ENCODE measurements at places on chromosomes 7 and 10.

DNA sequence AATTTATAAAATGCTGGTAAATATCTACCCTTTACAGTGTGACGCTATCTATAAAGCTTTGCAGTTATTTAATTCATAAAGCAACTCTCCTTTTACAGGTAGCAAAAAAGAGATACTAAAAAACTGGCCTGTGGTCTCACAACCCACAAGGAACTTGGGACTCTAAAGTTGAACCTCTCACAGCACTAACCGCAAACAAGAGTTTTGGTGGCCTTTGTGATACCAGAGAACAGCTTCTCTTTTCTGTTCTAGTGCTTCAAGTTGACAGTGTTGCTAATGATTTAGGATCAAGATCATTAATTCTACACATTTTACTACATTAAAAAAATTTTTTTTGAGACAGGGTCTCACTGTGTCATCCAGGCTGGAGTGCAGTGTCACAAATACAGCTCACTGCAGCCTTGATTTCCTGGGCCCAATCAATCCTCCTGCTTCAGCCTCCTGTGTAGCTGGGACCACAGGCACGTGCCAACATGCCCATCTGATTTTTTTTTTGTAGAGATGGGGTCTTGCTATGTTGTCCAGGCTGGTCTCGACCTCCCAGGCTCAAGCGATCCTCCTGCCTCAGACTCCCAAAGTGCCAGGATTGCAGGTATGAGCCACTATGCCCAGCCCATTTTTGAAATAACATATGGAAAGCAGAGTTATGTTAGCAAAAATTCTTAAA lies 56.0 kb upstream of the ST8SIA6 start:
- DNase-seq: no peak

- DNase-seq: no peak
Measured at GRCh38 chr7:140146574-140146973, 30.2 kb downstream of the KDM7A start.

DNA sequence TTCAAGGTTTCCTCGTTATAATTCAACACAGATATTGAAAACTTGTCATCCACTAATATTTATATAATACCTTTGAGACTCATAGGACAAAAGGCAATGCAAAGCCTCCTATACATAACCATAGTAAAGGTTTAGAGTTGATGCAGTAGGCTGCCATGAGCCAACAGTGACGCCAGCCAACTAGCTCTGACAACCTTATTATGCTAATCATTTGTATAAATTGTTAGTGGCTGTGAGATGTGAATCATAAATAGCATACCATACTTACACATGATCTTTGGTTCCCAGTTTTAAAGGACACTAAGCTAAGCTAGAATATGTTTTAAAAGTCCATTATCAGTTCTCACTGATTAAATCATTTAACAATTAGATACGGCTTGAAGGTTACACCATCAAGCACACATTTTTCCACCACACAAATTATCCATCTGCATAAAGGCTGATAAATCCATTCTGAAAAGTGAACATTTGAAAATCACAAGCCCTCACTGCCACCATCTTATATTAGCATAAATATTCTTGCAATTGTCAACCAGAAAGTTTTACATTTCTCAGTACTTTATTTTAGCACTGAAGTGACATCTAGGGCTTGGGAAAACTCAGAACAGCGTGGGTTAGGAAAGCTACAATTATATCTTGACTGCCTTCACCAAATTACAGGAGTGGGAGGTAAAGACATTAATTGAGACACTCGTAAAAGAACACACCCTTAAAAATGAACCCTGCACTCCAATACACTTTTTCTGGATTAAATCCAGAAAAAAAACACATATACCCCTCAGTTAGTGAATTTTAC lies 30.7 kb downstream of the COA1 start:
- DNase-seq: no peak

GRCh38 chr10:132320654-132321469 lies 11.1 kb upstream of the LRRC27 start:
- no peak for DNase-seq

DNA sequence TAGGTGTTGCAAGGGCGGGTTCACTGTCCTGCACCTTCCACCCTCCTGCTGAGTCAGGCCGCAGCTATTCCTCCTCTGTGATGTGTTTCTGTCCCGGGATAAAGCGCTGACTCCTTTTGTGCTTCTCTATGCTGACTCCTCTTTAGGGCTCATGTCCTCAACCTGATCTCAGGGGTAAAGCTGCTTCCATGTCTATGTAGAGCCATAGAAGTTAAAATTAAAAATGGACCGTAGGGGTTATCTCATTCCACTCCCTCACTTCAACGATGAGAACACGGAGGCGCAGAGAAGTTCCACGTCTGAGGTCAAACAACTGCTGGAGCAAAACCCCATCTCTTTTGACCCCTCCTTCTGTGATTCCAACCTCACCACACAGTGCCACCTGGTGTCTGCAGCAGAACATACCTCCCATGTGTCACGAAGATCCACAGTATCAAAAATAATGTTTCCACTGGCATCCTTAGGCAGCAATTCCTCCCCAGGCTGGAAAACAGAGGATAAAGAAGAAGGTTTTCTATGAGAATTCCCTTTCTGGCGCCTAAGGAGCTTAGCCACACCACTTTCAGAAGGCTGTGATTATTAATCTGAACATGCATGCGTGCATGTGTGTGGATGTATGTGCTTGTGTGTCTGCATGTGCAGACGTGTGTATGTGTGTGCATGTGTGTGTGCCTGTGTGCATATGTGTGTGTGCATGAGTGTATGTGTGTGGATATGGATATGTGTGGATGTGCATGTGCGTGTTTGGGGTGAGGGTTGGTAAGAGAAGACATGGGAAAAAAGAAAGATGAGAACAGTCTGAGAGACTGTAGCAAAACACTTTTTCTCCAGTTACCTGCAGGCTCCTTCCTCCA lies 81.2 kb upstream of the UCN3 start:
- DNase-seq: no peak

DNA sequence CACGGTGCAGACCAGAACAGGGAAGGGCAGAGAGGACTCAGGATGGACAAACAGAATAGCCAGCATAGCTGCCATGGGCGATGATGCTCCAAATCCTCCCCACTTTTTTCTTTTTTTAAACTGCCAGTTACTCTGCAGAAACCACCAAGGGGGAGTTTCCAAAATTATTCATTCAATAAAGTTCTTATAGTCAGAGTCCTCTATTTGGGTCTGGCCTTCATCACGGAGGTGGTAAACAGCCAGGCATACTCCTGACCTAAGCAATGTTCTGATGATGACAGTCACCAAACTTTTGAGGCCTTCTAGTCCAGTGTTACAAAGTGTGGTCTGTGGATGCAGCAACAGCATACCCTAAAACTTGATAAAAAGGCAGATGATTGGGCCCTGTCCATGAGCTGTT lies 12.3 kb downstream of the RAPGEF5 start:
- DNase-seq: no peak

GRCh38 chr10:75287697-75288096 lies 51.9 kb upstream of the COMTD1 start:
- no peak for DNase-seq
